ENCODE measurements at places on chromosomes 6 and 20. TPM values are rescaled to one million over a fixed set of nuclear protein-coding genes. Genes with fewer than 3 reads are reported as not detected.

The HLA-DQA1 gene
- total RNA-seq, result not detected

The WFDC12 gene
- total RNA-seq, result not detected

The PRDM13 gene
- under 0.01 TPM for total RNA-seq

The SCRT2 gene
- total RNA-seq, result not detected

The SLC12A5 gene
- under 0.01 TPM for total RNA-seq

The IL20RA gene
- 0.50 TPM for total RNA-seq

The HMGN4 gene
- 72.0 TPM for total RNA-seq

The HFE gene
- 21.1 TPM for total RNA-seq

The TUBB2B gene
- total RNA-seq, result 0.89 TPM

The GRM4 gene
- total RNA-seq, result under 0.01 TPM

The ANKRD66 gene
- not detected for total RNA-seq

The DZANK1 gene
- 1.5 TPM for total RNA-seq

The NKX2-4 gene
- not detected for total RNA-seq
